ENCODE measurements at places on chromosomes 2 and 18.
A peak's percentile ranks its signal among the peaks of the same experiment; 100 is the strongest.

GRCh38 chr18:63980027-63980426 is 10.1 kb downstream of the SERPINB8 start:
- DNase-seq, result no peak

DNA sequence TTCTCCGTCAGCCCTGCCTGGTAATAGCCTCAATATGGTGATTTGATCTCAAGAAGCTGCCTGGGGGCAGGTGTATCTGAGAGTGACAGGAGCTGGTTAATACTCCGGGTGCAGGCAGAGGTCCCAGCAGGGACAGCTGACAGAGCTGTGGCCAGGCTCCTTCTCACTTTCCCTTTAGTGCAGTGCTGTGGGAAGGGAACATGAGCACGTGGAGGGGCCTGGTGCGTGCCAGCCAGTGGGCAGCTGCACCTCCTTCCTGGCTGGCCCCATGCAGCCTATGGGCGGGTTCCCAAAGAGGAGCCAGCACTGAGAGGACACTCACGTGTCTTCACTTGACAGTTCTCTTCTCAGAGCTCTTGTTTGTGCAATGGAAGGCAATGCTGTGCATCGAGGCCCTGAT is 9.1 kb downstream of the CNNM4 start:
- DNase-seq, result no peak

- no peak for DNase-seq
These were observed 90.4 kb downstream of the OSBPL6 start for GRCh38 chr2:178284613-178285286.

GRCh38 chr18:48252525-48252924 is 156.7 kb downstream of the ZBTB7C start:
- DNase-seq, result no peak

- DNase-seq, result no peak
These were observed 140.4 kb downstream of the ANKRD44 start for GRCh38 chr2:197170208-197170607.

DNA sequence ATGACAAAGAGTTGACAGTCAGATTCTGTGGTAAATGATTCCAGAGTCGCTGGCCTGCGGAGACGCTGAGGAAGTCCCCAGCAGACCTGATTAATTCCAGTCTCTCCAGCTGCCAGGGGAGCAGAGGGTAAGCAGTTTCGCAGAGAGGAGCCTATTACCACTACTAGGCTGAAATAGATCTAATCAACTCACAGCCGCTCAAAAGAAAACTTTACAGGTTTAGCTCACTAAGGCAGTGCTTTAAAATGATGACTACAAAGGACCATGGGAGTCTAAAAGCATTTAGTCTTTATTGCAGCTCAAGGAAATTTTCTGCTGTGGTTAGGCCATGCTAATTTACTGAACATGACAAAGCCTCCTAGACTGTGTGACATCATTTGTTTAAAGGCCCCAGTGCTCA is 445.6 kb upstream of the POU3F3 start:
- no peak for DNase-seq

DNA sequence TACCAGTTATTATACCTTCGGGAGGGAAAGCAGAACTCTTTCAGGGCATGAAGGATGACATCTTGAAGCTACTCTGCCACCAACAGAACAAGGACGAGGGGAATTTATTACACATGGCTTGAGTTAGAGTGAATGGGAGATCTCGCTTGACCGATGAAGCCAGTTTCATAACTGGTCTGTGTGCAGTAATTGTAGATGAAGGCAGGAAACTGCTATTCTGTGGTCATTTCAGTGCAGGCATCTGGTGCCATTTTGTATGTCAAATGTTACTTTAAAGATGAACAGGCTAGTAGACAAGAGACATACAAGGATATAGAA is 20.5 kb downstream of the GREB1 start:
- DNase-seq, result no peak

DNA sequence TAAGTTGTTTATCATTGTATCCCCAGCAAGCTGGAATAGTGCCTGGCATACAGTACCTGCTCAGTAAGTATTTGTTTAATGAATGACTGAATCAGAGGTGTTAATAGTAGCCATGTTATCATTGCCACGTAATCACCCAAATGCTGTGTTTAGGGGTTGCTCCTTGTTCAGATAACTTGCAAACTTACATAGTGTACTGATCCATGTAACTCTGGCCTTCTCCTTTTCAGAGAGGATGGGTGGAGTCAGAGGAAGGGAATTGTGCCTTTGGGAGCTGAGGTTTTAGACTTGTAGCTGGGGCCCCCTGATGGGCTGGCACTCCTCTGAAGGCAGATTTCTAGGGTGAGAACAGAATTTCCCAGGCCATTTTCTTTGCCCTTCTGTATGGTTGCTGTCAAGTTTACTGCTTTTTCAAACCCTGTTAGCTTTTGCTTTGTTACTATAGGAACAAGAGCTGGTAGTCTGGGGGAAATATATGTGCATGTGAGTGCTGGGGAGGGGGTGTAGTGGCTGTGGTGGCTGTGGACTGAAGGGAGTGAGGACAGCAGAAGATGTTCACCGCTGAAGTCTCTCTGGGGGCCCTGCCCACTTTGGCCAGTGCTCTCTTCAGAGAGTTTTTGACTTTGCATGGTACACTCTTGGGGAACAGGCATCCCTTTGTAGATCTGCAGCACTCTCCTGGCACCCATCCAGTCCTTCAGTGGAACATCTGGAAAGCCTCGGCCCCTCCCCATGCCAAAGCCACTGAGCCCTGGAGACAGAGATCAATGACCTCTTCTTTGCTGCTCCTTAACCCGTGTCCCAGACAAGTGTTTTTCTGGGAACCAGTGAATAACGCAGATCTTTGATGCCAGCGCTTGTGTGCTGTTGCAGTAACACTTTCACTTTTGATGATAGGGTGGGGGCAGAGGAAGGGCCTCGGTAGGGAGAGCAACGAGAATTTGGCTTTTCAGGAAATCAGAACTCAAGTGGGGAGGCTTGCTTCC is 209.0 kb downstream of the PRKCE start:
- peak; percentile 69 for DNase-seq

GRCh38 chr2:148817210-148817708 is 57.8 kb upstream of the KIF5C start:
- peak; percentile 38 for DNase-seq

DNA sequence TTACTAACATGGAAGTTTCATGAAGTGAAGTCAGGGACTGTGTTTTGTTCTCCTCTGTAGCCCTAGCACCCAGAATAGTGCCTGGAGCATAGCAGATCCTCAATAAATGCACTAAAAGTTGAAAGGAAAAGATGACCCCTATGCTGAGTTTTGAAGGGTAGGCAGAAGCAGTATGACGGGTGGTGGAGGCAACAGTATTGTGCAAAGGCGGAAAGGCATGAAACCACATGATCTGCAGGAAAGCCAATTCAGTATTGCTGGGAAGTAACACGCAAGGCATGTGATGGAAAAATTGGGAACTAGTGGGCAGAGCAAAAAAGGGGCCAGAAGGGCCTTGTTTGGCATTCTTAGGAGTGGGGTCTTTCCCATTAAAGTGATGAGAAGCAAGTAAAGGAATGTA is 23.1 kb downstream of the DTNB start:
- no peak for DNase-seq

DNA sequence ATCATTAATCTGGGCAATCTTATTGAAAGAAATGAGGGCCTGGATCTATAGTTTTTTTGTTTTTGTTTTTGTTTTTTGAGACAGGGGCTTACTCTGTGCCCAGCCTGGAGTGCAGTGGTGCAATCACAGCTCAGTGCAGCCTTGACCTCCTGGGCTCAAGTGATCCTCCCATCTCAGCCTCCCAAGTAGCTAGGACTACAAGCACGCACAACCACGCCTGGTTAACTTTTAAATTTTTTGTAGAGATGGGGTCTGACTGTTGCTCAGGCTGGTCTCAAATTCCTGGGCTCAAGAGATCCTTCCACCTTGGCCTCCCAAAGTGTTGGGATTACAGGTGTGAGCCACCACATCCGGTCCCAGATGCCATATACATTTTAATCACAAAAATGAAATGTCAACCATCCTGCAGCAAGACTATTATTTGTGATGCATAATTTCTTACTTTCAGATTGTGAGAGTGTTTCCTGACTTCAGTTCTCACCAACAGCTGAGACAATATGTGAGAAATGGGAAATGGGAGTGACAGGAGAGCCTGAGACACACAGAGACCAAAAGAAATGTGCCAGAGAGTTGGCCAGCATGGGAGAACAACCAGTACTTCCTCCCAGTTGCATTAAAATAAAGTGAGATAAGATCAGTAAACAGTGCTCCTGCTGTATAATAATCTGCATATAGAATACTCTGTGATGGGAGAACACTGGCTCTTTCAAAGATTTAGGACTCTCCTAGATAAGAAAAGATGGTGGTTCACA is 87.6 kb downstream of the METTL8 start:
- DNase-seq, result no peak

- DNase-seq, result no peak
These were observed 25.4 kb downstream of the GREB1L start for GRCh38 chr18:21267400-21267799.

DNA sequence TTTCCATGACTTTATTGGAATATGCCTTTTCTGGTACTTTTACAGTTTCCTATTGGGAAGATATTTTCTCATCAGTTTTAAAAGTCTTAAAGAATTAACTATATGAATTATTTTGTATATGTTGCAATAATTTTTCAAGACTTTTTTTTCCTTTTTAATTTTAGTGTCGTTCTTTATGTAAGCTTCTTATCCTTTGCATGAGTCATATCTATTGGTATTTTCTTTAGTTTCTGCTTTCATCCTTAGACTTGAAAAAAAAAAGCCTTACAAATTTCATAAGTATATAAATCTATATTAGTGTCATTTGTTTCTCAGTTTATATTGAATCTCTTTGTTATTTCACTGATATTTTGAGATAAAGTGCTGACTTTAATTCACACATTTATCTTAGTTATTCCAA is 94.9 kb downstream of the DSEL start:
- no peak for DNase-seq

GRCh38 chr2:17226941-17227490 is 291.2 kb downstream of the RAD51AP2 start:
- DNase-seq, result no peak

- DNase-seq, result no peak
These were observed 89.1 kb downstream of the ALPK2 start for GRCh38 chr18:58539659-58540380.

- DNase-seq, result no peak
These were observed 318.9 kb upstream of the RND3 start for GRCh38 chr2:150806336-150806735.

GRCh38 chr2:10204326-10205161 is 82.0 kb downstream of the RRM2 start:
- no peak for DNase-seq

DNA sequence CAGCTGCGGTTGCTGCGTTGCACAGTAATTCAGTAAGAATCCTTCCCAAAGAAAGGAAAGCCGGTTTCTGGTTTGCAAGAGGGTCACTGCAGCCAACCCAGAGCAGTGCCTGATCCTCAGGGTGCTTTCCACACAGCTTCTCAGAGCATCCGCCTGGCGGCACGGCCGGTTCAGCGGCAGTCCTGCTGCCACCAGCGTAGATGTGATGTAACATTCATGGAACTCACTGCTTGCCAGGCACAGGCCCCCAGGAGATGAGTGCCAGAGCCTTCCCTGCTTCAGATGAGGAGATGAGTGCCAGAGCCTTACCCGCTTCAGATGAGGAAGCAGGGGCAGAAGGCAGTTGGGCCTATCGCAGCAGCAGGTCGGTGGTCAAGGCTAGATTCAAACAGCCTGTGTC is 230.2 kb downstream of the GBX2 start:
- DNase-seq, result no peak

DNA sequence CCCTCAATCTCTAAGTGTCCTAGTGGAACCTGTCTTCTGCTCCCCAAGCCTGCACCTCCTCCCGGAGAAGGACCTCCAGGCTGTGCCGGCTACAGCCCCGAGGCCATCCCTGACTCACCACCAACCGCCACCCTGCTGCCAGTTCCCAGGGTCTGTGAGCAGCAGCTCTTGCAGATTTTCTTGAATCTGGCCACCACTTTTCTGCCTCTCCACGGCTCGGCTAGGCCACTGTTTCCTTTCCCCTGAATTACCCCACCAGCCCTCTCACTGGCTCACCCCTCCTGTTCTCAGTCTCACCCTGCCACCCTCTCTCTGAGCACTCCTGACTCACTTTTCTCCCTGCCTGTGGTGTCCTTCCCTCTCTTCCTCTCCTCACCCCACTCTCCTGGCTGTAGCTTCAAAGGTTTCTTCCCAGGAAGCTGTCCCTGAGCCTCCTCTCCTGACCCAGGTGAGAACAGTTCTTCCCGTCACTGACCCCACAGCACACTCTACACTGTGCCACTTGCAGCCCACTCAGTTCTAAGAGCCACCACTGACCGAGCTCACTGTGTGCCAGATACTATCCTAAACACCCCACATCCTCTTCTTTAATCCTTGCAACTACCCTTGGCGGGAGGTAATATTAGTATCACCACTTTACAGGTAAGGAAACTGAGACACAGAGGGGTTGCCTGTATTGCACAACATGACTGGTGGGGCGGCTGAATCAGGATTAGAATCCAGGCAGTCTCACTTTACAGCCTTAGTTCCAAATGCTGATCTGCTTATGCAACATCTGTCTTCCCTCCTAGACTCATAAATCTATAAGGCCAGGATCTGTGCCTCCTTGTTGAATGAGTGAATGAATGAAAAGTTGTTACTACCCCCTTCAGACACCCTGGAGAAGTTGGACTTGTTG is 111.6 kb downstream of the SMAD7 start:
- DNase-seq, result no peak

- DNase-seq, result peak; percentile 10
These were observed 54.6 kb downstream of the PIKFYVE start for GRCh38 chr2:208320686-208321085.

DNA sequence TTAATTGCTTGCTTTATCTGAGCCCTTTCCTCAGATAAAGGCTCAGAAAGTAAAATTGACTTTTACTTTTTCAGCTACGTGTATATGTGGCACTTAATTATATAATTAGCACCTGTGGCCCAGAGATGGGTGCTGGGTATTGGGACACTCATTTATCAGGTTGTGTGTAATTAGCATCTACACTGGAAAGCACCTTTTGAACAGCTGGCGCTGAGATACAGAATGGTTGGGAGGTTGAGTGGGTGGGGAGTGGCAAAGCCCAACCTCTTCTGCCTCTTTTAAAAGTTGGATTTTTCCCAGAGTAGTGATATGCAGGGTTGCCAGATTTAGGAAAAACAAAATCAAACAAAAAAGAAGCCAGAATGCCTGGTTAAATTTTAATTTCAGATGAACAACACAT is 23.9 kb downstream of the SPTBN1 start:
- no peak for DNase-seq

- DNase-seq, result no peak
These were observed 97.6 kb upstream of the RMDN2 start for GRCh38 chr2:37827455-37827854.

- no peak for DNase-seq
These were observed 2052.8 kb upstream of the CELF4 start for GRCh38 chr18:39618265-39619003.

DNA sequence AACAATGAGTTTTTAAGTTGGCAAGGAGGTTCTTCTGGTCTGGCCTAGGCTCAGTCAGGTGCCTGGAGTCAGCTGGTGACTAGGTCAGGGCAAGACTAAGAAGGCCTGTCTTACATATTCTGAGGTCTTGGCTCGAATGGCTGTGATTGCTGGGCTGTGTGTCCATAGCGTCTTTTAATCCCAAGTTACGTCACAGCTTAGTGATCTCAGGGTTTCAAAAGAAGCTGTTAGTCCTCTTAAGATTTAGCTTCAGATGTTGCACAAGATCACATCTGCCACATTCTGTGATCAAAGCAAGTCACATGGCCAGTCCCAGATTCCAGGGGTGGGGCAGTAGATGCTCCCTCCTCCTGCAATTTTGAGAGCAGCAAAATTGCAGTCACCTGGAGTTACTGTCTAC is 61.3 kb downstream of the PKP4 start:
- no peak for DNase-seq
